ENCODE measurements at places on chromosomes 4 and X. TPM values are rescaled to one million over a fixed set of nuclear protein-coding genes. Genes with fewer than 3 reads are reported as not detected.
A peak's percentile ranks its signal among the peaks of the same experiment; 100 is the strongest.

Gene INTU
- 8.1 TPM for total RNA-seq

Gene GLRA2
- total RNA-seq: not detected

Gene IL2
- not detected for total RNA-seq

Gene CENPVL2
- total RNA-seq: not detected

Gene CXCL6
- total RNA-seq: 2.2 TPM

Gene SUPT20HL1
- not detected for total RNA-seq

Gene PABPC5
- 0.58 TPM for total RNA-seq

Gene FAM199X
- 19.4 TPM for total RNA-seq

Gene F9
- total RNA-seq: not detected

Gene TEX13B
- total RNA-seq: 0.47 TPM

Gene CENPI
- total RNA-seq: 3.4 TPM

Gene FAM9B
- total RNA-seq: not detected

GRCh38 chr4:115090483-115091075, 22.8 kb downstream of the NDST4 start:
- DNase-seq: no peak

DNA sequence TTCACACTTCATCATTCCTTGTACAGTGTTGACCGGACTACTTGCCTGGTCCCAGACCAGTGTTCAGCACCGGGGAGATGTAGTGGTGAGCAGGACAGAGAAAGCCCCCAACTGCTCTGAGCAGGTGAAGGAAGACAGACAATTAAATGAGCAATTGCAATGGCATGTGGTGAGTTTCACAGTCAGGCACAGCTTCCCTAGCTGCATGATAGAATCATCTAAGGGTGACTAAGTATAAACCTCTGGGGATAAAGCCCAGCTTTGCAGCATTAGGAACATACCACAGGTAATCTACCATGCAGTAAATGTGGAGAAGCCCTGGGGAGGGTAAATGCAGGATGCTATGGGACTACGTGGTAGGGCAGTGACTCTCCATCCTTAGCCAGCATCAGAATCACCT, 47.8 kb downstream of the TMA16 start:
- DNase-seq: no peak

GRCh38 chrX:47232803-47233332, at the start of gene USP11:
Gene USP11 (plus strand): TSS chrX:47233009. CDS start chrX:47233044, 35 bp downstream.
- no peak for DNase-seq

GRCh38 chrX:15217161-15217560, 52.7 kb downstream of the ASB9 start:
- DNase-seq: no peak

- peak; percentile 88 for DNase-seq
Measured at GRCh38 chr4:139872274-139872673, 206.7 kb downstream of the MGST2 start.

DNA sequence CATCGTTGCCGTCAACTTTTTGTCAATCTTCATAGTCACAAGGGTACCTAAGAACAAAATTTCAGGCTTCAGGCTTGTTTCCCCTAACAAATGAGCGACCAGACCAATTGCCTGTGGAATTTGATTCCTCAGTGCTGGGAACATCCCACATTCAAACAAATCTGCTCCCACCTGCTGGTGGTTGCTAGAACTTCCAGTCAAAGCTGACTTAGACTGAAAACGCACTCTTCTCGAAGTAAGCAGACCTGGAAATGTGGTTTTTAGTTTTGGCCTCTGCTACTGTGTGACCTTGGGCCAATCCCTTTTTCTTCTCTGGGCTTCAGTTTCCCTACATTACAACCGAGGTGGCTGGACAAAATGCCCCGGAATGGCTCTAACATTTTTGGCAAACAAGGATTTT, 1.8 kb upstream of the GABRQ start:
- DNase-seq: peak; percentile 10

GRCh38 chr4:96380106-96380505, 540.2 kb downstream of the PDHA2 start:
- DNase-seq: no peak

DNA sequence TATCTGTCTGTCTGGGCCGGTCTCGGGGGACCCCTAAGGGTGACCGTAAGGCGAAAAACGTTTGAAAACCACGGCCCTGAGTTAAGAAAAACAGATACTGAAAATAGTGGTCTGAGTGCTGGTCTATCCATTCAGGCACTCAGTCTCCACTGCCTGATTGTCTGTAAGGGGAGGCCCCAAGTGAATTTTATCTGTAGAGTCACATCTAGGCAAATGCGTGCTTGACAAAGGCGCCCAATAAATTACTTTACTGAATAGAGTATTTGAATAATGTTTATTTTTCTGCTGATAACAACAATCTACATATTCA, 465 bp downstream of the HNRNPH2 start:
- no peak for DNase-seq

DNA sequence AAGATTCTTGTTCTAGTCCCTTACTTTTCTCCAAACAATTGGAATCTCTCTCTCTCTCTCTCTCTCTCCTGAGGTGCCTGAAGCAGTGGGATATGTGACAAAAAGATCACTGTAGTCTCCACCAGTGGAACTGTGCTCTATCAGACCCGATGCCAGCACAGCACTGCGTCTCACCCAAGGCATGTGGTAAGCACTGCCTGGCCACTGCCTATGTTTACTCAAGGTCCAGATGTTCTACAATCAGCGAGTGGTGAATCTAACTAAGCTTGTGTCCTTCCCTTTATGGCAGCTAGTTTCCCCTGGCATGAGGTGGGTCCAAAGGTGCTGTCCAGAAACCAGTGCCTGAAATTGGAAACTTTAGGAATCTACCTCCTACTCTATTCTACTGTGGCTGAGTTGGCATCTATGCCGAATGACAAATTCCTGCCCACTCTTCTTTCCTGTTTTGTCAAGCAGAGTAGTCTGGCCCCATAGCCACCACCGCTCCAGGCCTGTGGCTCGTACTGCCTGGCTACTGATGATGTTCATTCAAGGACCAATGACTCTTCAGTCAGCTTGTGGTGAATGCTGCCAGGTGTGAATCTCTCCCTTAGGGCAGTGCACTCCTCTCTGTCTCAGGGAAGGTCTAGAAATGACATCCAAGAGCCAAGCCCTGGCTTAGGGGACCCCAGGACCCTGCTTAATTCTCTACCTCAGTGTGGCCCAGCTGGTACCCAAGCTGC, 416.5 kb downstream of the TEX13C start:
- no peak for DNase-seq

GRCh38 chrX:115713460-115713859, 152.5 kb downstream of the PLS3 start:
- DNase-seq: no peak

- DNase-seq: no peak
Measured at GRCh38 chr4:139501117-139501516, 47.2 kb downstream of the RAB33B start.

GRCh38 chrX:115392871-115393270, 103.4 kb downstream of the LUZP4 start:
- no peak for DNase-seq

DNA sequence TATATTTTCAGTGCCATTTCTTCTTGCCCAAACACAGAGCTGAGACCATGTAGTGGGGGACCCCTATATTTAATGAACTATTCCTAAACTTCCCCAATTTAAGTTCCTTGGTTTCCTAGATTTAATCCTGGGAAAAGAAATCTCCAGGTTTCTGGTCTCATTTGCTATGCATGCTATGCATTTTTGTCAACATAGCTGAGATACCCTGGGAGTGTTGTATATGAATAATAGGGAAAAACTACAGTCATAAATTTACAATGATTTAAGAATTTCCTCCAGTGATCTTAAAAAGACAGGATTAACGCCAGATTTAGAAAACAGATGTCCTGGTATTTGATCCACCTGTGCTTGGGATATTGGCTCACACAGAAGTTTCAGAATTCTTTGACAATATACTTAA, 136.8 kb upstream of the RAPGEF2 start:
- no peak for DNase-seq

DNA sequence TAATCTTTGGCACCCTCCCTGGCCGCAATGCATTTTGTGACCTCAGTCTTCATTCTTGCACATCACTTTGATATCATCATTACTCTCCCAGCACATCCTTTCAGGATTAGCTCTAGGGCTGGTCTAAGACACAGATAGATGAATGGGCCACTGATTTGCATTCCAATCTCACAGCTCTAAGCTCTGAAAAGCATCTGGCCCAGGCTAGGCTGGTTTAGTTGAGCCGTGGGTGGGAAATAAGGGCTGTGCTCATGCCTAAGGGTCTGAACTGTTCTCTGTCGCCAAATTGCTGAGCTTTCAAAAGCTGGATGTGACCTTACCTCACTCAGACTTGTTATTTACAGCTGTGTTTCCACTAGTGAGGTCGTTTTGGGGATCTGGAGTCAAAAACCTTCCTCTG, 30.0 kb upstream of the SLC9A7 start:
- no peak for DNase-seq

DNA sequence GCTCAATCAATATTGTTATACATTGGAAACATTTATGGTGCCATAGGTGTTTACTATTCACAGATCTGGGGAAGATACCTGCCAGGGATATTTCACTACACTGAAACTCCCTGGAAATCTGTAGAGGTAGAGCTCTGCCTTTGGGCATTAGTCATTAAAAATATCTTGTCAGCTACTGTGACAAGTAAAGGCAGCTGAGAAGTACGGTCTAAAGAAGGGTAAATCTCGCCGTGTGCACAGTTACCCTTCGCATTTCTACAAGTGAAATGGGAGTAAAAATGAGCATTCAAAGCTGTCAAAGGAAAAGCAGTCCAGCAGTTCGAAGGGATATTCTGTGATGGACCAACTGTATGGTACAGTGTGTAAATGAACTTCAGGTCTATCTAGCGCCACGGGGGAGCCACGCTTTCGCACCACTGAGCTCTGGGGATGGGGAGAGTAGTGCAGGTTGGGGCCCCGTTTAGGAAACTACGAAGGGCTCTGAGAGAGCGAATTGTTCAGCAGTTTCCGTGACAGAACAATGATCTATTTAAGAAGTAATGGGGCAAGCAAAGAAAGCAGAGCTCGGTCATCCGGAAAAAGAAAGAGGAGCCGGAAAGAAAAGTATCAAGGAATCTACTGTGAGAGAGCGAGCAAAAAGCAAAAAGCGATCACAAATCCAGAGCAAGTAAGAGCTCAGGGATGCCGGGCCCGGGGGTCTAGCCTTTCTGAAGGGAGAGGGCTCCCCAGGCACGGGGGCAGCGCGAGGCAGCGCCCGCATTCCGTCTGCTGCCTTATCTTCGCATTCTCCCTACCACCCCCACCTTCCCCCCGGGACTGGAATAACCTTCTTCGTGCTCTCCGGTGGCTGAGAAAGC, 646 bp downstream of the TIGD4 start:
- DNase-seq: no peak

GRCh38 chrX:47649271-47649670, 1.1 kb downstream of the ELK1 start:
- DNase-seq: no peak

DNA sequence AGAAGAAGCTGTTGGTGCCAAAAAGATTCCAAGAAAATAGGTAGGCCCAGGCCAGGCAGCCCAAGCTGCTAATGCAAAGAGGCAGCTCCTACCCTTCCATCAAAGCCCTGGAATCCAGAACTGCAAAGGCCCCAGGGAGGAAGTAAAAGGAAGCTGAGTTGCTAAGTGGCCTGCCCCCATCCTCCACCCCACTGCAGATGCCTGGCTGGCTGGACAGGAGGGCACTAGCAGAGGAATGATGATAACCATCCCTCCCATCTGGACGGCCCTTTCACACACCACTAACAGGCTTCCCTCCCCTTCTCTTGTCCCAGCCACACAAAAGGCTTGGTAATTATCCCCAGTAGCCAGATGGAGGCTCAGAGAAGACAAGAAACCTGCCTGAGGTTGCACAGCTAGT, 32.4 kb upstream of the PJA1 start:
- no peak for DNase-seq

DNA sequence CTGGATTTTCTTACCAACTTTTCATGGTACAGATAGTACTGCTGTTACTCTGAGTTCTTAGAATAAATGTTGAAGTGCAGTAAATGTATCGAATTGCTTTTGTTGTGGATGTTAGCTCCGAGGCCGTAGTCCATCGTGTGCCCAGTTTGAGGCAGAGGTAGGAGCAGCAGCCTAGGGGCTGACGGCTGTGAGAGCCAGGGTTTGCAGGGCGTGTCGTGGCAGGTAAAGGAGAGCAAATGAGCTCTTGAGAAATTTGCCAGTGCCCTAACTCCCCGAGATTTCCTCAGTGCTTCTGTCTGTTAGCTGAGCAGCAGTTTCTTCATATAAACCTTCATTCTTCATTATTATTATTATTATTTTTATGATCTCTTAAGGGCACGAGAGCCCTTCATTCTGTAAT, 21.6 kb downstream of the PRIMPOL start:
- no peak for DNase-seq

- DNase-seq: no peak
Measured at GRCh38 chrX:115332832-115333231, 43.3 kb downstream of the LUZP4 start.

- DNase-seq: no peak
Measured at GRCh38 chrX:29419774-29420553, 795.4 kb upstream of the MAGEB2 start.

DNA sequence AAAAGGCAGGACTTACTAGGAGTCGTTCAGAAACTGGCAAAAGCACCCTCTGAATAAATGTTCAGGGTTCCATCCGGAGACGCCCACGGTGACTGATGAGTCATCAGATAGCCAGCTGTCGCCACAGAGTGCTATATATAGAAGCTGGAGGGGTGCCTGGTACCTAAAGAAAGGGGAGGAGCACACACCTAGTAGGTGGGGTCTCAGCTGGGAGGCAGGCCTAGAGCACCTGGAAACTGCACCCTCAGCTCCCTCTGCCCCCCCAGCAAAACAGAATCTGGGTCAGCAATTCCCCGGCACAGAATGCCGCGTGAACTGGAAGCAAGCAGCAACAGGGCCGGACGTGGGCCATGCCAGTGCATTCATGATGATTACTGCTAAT, 242.0 kb downstream of the BCOR start:
- DNase-seq: no peak

- no peak for DNase-seq
Measured at GRCh38 chr4:59848457-59848856, 1351.7 kb upstream of the ADGRL3 start.

DNA sequence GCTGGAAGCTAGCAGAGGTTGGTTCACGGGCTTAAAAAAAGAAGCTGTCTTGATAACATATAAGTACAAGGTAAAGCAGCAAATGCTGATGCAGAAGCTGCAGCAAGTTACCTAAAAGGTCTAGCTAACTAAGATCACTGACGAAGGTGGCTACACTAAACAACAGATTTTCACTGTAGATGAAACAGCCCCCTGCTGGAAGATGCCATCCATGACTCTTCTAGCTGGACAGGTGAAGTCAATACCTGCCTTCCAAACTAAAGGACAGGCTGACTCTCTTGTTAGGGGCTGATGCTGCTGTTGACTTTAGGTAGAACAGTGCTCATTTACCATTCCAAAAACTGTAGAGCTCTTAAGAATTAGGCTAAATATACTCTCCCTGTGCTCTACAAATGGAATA, 99.5 kb downstream of the FBXW7 start:
- no peak for DNase-seq

GRCh38 chr4:126451237-126451873, 1136.6 kb downstream of the FAT4 start:
- DNase-seq: no peak

Measured in glomerular endothelial cell (primary cell).